ENCODE measurements at places on chromosomes 2 and 18.

GRCh38 chr2:32960238-32960637 lies 13.5 kb downstream of the LTBP1 start:
- DNase-seq = no peak

GRCh38 chr18:6741232-6741663 lies 11.7 kb downstream of the ARHGAP28 start:
- DNase-seq = no peak

DNA sequence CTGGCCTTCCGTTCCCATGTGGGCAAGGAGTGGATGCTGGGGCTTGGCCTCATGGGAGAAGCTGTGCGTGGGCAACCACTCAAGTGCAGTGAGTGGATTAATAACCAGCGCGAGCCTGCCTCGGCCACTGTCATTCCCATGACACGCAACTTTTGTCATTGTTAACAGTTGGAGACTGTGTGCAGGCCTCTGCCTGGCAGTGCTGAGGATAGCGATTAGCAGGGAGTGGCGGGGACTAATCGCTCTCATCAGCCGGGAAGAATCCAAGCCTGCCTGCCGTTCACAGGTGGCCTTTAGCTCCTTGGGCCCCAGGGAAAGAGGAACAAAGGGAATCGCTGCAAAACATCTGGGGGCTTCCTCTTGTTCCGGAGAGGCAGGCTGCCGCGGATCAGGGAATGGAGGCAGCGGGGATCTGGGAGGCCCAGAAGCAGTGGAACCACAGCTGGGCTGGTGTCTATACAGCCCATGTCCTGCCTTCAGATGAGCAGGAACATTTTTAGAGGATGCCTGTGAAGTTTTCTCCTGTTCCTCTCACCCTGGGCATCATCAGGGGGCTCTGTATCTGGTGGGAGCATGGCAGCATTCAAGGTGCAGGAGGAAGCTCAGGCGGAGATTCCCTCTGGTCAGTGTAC lies 53.8 kb downstream of the CTIF start:
- DNase-seq = no peak

- no peak for DNase-seq
These were observed 72.5 kb upstream of the SMAD2 start for GRCh38 chr18:48002933-48003365.

DNA sequence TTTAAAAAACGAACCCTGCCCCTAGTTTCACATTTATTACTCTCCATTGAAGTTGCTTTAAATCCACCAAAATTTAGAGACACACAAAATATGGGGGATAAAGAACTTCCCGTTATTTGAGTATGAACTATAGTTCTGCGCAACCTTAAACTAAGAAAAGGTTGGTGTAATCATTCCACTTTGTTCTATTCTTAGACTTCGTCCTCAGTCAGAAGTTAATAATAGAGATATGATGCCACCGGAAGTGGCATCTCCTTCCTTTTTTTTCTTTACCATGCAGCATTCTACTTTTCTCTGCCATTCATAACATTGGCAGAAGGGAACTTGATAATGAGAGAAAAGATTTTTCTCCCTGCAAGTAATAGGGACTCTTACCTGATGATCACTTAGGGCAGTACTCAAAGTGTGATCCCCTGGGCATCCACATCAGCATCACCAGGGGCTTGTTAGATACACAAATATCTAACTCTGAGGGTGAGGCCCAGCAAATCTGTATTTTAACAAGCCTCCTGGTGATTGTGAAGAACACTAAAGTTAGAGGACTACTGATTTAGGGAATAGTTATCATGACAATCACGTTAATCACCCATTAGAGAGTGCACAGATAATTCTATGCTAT lies 147.7 kb upstream of the DTNA start:
- no peak for DNase-seq

DNA sequence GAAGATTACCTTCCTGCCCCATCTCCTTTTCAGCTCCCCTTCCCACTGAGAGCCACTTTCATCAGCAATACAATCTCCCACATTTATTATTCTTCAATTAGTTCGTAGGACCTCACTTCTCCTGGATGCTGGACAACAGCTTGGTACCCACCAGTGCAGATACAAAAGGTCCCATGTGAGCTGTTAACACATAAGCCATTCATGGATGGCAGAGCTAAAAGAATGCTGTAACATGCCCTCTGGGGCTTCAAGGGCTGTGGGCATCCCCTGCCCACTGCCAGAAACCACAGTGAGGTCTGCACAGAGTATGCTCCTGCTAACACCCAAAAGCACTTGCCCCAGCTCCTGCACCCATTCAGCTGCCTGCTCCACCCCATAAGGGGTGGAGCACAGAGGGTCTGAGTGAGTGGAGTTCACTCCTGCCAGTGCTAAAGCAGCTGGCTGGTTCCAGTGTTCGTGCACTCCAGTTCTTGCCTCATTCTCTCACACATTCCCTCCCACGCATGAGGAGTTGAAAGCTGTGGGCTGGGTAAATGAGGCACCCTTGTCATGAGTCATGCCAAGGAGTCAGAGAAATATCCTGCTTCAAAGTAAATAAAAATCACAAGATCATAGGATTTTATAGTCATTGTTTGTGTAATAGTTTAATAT lies 305.9 kb upstream of the TMEFF2 start:
- no peak for DNase-seq

GRCh38 chr2:127570282-127571250 lies 35.1 kb downstream of the MYO7B start:
- no peak for DNase-seq

DNA sequence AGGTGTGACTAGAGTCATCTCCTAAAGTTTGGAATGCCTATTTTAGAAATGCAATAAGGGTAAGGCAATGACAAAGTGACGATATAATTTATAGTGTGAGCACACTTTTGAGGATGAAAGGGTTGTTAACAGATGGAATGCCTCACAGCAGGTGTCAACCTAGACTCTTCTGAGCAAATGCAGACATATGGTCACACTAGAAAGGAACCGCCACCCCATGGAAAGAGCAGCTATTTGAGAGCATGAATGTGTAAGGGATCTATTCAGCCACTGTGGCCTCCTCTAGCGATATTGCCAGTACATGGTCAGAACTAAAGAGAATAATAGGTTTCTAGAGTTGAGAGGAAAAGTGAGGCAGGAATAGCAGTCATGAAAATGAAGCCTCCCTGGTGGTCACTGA lies 18.5 kb downstream of the DSG2 start:
- no peak for DNase-seq

GRCh38 chr2:72274380-72274797 lies 126.7 kb upstream of the CYP26B1 start:
- no peak for DNase-seq

DNA sequence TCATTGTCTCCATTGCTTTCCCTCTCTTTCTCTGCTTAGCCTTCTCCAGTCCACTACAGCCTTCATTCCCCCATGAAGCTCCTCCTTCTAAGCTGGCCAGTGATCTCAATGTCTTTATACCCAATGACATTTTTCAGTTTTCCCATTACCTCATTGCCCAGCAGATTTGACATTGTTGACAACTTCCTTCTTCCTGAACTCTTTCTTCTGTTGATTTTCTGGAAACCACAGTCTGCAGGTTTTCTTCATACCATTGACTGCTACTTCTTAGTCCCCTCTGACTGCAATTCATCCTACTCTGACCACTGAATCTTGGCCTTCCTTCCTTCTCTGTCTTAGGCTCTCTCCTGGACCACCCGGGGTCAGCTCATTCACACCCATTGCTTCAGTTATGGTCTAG lies 22.9 kb upstream of the SPP2 start:
- no peak for DNase-seq

DNA sequence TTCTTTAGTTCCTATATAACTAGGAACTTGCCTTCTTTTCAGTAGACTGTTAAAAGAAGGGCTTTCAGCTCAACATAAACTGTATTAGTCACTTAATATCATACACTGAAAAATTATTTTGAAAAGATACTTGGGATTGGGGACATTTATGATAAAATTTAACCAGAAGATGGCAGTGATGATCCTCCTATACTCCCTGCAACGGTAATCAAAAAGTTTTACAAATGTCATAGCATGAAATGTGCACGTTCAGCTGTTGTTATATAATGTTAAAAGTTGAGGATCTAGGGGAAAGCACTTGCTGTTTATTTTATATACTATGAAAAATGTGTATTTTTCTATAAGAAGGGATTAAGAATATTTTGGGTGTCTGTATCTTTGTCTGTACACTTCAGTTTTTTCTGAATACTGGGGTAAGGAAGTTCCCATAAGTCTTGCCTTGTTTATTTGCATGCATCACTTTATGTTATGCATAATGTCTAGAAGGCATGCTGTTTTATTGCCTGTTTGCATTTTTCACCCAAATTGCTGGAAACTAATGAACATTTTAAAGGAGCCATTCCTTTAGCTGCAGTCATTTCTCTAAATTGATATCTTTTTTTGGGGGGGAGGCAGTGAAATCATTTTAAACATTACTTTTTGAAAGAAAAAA lies 19.0 kb downstream of the DYNC1I2 start:
- DNase-seq = no peak

- DNase-seq = no peak
These were observed 10.5 kb upstream of the CDK15 start for GRCh38 chr2:201795607-201796477.

GRCh38 chr18:36597636-36598035 lies 231.2 kb downstream of the TPGS2 start:
- no peak for DNase-seq

- DNase-seq = no peak
These were observed 262.9 kb upstream of the CDH2 start for GRCh38 chr18:28439870-28440269.

DNA sequence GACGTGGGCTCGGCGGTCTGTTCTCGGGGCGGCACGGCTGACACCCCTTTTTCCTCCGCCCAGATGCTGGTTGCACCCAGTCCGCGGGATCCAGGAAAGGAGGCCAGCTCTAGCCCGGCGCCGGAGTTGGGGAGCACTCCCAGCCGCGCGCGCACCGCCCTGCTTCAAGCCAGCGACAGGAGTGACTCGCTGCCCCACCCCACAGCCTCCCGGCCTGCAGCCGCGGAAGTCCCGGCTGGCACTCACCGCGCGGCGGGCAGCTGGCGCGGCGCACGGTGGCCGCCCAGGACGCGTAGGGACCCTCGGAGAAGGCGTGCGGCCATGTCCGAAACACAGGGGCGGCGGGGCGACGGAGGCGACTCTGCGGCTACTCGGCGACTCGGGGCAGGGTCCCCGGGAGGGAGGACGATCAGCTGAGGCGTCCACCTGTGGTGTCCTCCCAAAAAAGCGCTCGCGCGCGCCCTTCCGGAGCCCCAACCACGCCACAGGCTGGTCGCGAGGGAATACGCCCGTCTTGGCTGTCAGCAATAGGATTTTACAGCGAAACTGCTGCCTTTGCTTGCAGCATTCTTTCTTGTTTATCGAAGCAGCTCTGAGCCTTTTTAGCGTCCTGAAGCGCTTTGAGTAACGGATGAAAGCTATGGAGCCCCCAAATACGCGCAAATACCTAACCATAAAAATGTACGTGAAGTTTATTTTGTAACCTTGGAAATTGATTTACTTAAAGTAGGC lies at the start of gene ACADL:
Gene ACADL, minus strand, starts transcription at position 507 of the 732 bp plus-strand sequence. Its CDS starts 184 bp downstream, at position 323.
- DNase-seq = no peak

DNA sequence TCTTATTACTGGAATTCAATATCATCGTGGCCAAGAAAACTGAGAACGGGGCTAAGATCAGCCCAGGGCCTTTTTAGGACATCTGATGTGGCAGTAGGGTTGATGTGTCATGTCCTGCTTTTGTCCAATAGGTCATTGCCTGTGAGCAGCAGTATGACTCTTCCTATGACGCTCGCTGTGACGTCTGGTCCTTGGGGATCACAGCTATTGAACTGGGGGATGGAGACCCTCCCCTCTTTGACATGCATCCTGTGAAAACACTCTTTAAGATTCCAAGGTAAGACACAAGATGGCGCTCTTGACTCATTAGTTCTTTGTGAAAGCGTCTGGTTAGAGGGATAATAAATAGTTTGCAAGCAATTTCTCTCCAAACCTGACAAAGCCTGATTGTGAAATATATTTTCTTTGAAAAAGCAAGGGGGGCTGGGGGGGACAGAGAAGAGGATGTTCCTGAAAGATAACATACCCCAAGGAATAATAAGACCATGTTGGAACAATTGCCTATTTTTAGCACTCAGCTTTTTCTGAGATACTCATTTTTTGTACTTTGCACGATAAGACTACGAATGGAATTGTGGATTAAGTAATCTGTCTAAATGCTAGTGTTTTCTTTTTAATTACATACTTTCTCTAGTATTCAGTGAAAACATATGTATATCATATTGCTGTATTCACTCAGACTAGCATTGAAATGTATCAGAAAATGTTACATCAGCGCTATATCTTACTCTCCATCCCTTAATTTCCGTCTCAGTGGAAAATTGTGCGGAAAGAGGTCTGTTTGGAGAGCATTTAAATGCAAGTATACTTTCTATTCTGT lies 58.1 kb downstream of the MYO3B start:
- DNase-seq = no peak

- no peak for DNase-seq
These were observed 3.7 kb downstream of the KLHL14 start for GRCh38 chr18:32769071-32769585.

DNA sequence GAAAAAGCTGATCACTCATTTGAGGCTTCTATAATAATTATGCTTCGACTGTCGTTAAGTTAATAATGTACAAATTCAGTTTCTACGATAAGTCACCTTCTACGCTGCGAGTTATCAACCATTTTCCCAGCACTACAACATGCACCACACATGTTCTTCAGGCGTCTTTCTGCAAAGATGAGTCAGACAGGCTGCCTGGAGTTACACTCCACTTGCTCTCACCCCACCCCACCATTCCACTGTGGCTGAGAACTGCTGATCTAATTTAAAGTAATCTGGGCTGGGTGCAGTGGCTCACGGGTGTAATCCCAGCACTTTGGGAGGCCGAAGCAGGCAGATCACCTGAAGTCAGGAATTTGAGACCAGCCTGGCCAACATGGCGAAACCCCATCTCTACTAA lies 218.6 kb downstream of the DYM start:
- no peak for DNase-seq

GRCh38 chr18:77100751-77101355 lies 31.7 kb downstream of the MBP start:
- no peak for DNase-seq

DNA sequence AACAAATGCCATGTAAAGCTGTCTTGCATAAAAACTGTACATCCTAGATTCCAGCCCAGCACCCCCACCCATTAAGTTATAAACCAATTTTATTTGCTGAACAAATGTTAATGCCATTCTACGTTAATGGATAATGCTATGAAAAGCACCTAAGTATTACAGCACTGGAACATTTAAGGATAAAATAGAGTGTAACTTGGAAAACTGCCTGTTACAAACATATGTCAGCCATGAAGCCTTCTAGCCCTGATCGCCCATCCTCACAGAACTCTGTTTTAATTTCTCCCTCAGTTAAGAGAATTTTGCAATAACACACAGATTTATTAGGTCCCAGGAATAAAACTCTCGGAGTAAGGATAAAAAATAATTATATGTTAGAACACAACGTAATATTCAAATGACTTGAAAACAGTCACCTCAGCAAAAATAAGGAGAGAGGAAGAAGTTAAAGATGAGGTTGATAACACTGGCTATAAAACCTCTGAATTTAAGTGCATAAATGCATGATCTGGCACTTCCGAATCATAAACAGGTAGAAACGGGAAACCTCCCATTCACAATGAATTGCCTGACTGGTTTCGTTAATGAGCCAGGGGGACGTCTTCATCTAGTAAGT lies 308.7 kb downstream of the AFF3 start:
- no peak for DNase-seq

GRCh38 chr2:236163471-236164200 lies 4.5 kb downstream of the GBX2 start:
- DNase-seq = no peak

All from T-helper 2 cell (primary cell).